ENCODE measurements at places on chromosomes 7 and 10.

- DNase-seq = no peak
These were observed 14.1 kb downstream of the ST7 start for GRCh38 chr7:116967254-116967922.

- peak; percentile 41 for DNase-seq
These were observed 498 bp upstream of the ST7 start for GRCh38 chr7:116952635-116953371.

- DNase-seq = peak; percentile 83
These were observed 18.8 kb upstream of the MET start for GRCh38 chr7:116653204-116653603.

DNA sequence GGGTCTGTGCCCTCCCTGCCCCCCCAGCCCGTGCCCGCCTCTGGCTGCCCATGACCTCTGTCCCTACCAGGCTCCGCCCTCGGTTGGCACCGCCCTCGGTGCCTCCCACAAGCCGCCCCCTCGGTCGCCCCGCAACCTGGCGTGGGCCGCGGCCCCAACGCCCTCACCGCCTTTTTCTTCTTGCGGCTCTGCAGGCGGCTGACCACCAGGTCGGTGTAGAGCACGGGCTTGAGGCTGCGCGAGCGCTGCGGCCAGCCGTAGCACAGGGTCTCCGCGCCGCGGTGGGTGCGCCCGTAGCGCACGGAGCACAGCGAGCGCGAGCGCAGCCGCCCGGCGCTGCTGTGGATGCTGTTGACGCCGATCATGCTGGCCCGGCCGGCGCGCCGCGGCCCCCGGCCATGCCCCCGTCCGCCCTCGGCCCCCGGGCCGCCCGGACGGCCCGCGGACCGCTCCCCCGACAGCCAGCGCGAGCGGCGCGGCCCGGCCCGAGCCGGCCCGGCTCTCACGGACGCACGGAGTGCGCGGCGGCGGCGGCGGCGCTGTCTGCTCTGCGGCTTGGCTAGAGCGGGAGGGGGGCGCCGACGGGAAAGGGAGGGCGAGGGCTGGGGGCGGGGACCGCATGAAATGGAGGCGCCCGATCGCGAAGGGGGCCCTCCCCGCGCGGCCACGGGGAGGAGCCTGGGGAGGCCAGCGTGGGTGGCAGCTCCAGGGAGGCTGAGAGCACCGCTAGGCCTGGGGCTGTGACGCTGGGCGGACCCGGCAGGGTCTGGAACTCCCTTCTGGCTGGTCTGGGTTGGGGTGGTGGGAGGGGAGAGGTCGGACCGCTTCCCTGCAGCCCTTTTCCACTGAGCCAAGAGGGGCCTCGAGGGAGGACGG is 9.6 kb downstream of the PSD start:
- DNase-seq = no peak

- no peak for DNase-seq
These were observed 199.0 kb upstream of the GRB10 start for GRCh38 chr7:50981743-50982142.

DNA sequence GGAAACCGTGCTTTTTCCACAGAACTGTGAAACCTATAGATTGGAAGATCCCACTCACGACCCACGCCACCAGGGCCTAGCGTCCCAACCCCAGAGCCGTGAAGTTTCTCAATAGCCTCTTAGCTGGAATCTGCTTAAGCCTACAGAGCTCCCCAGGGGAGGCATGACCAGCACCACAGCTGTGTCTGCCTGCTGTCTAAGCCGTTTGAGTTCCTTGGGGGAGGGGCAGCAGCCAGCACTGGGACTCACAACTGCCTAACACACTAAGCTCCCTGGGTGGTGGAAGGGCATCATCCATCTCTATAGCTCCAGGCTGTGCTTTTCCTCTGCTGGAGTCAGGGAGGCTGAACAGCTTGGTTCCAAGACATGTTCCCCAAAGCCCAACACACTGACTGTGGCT is 26.0 kb upstream of the TMEM140 start:
- DNase-seq = no peak

DNA sequence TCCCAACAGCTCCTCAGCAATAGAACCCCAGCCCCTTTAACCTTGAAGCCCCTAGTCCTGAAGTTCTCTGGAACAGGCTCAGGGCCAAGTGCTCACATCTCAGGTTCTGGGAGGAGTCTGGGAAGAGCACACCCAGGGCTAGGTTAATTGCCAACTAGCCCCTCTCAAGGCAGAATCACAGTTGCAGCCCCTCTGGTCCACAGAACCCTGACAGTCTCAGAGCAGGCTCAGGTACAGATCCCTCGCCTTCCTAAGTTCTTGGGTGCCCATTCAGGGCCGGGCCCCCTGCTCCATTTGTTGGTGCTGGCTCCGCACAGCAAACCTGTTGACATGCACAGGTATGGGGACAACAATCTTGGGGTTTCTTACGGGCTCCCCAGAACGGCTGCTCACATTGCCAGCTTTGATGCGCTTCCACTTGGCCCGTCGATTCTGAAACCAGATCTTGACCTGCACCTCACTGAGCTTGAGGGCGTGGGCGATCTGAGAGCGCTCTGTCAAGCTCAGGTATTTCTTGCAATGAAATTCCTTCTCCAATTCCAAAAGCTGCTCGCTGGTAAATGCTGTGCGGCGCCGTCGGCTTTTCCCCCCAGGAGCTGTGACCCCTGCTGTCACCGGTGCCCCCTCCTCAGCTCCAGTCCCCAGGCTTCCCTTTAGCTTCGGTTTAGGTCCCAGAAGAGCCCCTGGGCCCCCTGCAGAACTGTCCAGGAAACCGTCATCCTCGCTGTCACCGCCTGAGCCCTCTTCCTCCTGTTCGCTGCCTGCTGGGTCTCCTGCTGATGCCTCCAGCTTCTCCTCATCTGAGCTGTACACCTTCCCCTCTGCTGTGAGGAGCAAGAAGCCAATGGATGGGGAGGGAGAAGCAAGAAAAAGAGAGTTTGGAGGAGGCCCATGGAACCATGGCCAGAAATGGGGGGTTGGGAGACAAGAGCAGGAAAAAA is 18.9 kb downstream of the GBX1 start:
- DNase-seq = no peak

DNA sequence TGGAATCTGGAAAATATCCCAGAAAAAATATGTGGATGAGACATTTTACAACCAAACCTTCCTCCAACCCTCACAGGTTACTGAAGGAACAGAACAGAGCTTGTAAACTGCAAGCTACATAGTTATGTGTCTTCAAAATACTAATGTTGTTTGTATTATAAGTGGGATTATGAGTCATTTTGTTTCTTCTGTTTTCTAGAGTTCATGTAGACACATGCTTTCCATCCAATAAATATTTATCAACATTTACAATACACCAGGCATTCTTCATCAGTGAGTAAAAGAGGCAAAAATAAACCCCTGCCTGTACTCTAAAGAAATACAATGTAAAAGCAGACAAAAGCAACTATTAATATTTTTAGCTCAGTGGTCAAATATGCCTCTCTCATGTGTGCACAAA is 38.0 kb upstream of the TES start:
- no peak for DNase-seq

DNA sequence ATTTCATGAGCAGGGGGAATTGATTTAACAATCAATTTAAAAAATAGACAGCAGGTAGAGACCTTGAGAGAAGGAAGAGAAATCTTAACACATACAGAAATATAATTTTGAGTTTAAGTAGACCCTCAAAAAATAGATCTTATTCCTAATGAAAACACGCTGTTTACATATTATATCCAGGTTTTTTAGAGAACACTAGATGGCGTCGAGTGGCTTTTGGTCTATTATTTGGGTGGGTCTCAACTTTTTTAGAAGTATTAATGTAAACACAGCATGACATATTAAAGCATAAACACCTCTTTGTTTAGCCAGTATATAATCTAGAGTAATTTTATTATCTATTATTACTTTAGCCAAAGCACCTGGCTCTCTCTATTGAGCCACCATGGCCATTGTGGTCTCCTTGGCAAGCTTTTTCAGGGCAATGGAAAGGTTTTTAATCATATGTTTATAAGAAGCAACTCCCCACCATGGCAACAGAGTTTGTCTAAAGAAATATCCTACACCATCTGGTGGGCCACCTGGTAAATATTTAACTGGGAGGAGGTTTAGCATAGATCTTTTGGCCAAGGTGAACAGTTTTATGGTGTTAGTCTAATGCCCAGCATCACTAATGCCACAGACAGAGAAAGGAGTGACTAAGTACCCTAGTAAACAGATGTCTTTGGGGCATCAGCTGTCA is 59.7 kb upstream of the PRSS1 start:
- no peak for DNase-seq

GRCh38 chr10:22433875-22434274 is 88.6 kb downstream of the SPAG6 start:
- peak; percentile 69 for DNase-seq

DNA sequence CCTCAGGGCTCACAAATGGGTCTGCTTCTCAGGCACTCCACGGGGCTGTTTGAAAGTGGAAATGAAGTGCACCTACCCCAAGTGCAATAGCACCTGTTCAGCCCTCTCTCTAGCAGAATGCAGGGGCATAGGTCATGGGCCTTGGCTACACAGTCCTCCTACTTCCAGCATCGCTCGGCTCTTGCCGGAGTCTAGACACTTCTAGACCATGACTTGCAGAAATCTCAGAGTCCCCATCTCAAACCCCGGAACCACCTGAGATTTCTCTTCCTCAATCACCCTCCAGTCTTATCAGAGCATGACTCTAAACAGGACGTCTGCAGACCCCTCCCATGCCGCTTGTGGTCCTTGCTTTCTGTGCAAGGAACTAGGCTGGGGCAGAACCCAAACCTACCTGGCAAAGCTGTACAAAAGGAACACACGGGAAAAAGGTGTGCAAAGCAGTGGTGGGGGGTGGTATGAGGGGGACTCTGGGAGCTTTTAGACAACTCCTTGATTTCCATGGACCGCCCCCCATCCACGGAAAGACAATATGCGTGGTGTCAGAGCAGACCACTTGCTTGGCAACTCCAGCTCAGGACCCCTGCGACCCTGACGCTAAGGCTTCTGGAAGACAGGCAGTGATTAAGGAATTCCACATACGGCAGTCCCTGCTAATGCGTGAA is 13.8 kb downstream of the TMEM273 start:
- no peak for DNase-seq

GRCh38 chr7:100855515-100855914 is 3.0 kb downstream of the SLC12A9 start:
- no peak for DNase-seq

- DNase-seq = no peak
These were observed 187.1 kb downstream of the LRRC4 start for GRCh38 chr7:127844165-127844564.

DNA sequence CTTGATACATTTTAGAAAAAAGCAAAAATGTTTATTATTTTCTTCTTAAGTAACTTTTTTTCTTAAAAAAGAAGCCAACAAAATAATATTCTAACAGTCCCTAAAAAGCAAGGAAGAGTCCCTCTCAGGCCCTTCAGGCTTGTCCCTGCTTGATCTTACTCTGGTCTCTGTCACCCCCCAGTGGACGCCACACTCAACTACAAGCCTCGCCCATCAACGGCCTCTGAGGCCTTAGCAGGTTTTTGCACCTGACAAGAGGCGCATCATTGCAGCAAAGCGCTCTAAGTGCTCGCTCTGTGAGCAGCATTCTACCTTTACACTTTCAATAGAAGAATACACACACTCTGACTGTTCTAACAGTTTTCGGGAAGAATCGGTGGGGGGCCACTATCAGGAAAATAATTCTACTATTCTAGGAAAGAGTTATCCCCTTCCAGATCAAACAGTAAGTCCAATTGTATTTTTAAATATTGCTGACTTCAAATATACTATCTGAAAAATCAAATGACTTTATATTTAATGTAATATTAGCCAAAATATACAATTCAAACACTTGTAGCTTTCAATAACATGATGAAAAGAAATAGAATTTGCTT is 139.2 kb downstream of the USP6NL start:
- DNase-seq = peak; percentile 71

- DNase-seq = no peak
These were observed 121.0 kb downstream of the DPY19L1 start for GRCh38 chr7:34916267-34916666.

DNA sequence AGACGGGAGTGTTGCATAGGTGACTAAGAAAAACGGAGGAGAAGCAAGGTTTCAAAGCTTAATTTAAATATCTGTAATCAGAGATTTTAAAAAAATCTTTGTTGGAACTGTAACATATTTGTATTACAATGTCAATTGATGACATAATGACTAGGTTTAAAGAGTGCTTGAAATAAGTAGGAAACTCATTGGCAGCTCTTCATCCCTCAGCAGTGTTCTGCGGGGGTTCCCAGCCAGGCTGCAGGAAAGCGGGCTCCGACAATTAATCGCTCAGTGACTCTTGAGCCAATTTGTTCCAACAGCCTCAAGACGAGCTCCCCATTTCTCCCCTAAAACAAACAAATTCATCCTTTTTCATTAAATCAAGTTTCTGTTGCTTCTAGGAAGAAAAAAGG is 22.6 kb downstream of the CPXM2 start:
- DNase-seq = no peak

GRCh38 chr10:80544316-80544953 is 6.7 kb downstream of the SH2D4B start:
- DNase-seq = no peak

- no peak for DNase-seq
These were observed 31.2 kb downstream of the DYNC2I1 start for GRCh38 chr7:158887594-158887993.

DNA sequence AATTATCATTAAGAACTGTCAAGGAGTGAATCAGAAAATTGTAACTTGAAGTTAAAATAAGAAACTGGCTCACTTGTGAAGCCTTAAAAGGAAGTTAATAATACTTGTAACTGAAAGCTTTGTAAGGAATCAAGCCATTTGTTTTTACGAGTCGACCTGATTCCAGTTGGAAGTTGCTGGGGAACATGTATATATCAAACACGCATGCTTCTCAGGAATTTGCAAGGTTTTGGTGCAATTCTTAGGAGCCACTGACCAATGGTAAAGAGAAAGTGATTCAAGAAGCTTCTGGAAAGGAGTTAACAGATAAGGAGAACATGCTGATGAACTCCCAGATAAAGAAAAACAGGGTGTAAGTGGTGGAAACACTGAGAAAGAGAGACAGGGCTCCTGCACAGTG is 56.4 kb downstream of the ETV1 start:
- DNase-seq = no peak

DNA sequence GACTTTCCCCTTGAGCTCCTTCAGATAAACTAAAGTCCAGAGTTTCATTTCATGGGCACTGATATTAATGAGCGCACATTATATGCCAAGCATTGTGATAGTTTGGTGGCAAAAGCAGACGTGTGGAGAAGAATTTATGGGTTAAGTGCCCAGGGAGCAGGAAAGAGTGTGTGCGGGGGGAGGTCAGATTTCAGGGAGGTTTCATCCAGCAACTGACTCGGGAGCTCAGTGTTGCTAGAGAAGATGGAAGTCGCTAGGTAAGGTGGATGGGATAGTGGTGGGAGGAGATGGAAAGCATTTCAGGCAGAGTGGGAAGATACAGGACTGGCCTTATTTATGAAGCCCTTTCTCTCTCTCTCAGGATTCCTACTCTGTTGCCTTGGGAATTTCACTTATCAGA is 223.0 kb downstream of the SNX10 start:
- DNase-seq = no peak

DNA sequence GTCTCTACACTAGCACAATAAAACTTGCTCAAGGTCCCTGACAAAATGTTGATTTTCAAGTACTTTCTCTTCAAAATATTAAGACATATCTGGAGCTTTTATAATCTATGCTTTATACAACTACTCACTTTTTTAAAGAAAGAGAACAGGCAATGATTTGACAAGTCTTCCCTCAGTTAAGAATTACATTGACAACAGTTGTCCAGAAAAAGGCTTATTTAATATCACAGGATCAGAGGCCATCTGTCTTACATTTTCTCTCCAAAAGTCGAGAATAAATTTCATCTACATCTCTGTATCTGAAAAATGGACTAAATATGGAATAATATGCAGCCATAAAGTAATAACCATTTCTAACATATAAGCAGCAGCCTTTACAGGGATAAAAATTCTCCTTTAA is 8.2 kb upstream of the RNF148 start:
- no peak for DNase-seq

All from MCF 10A (cell line).